ENCODE measurements at places on chromosomes 3 and 15. TPM values are rescaled to one million over a fixed set of nuclear protein-coding genes. Genes with fewer than 3 reads are reported as not detected.

The TMEM45A gene
- total RNA-seq = 0.08 TPM

- DNase-seq = no peak
Observed at GRCh38 chr15:90540768-90541167, 11.0 kb downstream of the CRTC3 start.

- no peak for DNase-seq
Observed at GRCh38 chr3:186476044-186476468, 68.1 kb downstream of the CRYGS start.

DNA sequence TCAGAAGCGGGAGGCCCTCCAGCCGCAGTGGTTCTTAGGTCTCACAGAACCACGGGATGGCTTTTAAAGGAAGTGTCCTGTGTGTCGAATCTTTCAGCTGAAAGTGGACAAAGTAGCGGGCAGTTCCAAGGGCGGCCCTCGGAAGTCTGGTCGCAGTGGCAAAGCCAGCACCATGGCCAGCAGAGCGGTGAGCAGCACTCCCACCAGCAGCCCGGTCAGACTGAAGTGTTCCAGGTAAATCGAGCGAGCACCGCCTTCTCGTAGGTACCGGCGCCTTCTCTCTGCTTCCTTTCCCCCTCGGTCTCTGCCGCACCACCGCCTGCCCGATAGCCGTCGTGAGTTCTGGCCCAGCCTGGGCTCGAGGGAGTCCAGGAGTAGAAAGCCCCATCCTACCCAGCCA lies 103.6 kb upstream of the ABHD17C start:
- no peak for DNase-seq

GRCh38 chr3:100057716-100058575 lies 56.4 kb downstream of the FILIP1L start:
- no peak for DNase-seq

- DNase-seq = no peak
Observed at GRCh38 chr3:81864272-81864671, 102.8 kb upstream of the GBE1 start.

DNA sequence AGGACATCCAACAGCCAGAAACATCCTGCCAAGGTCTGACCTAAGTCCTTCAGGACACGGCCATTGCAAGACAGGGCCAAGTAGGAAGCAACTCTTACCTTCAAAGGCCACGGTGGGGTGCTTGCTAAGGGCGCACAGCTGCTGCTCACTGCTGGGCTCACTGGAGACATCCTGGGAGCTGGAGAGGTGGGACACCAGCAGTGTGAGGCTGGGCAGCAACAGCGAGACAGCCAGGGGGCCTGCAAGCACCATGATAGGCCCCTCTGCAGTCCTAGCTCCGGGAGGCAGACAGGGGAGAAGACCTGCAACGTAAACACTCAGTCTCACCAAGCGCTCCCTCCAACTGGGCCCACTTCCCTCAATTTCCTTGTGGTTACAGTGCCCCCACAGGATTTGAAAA lies 79.2 kb downstream of the SEMA5B start:
- DNase-seq = no peak

GRCh38 chr3:9108876-9109567 lies 140.4 kb downstream of the SRGAP3 start:
- no peak for DNase-seq

- DNase-seq = no peak
Observed at GRCh38 chr3:65128346-65128745, 440.5 kb upstream of the ADAMTS9 start.

DNA sequence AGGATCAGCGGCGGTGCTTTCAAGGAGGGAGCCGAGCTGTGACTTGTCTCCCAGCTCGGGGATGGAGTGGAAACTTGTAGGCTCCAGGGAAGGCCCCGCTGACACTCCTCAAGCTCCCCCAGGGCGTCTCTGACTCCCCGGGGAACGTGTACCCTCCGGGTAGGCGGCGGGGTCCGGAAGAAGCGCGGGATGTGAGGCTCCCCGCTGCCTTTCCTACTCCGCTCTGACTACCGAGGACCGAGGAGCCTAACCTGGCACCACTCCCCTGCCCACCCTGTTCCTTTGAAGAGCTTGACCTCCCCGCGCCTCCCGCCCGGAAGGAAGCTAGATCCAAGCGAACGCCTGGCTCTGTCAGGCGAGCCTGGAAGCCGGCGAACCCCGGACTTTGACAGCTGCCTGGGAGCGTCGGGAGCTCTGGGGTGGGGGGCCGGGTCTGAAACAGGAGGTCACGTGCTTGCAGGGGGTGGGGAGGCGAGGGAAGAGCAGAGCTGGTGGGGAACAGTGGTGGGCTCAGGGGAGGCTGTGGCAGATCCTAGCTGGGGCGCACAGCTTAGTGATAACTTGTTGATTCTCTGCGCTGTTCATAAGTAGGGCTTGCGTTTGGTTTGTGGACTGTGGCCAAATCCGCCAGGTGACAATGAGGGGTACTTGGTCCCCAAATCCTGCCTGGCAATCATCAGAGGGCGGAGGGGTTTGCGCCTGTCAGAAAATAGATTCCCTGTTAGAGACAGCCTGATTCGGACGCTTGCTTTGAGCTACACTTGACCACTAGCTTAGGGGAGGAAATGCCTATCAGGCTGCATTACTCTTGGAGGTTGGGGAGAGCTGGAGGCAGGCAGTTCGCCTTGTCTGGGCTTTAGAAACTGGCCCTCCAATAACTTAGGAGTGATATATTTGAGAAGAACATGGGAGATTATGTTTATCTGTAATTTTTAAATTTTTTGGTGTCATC lies 1.2 kb downstream of the CLSTN2 start:
- DNase-seq = no peak

GRCh38 chr3:40996382-40996781 lies 202.9 kb upstream of the CTNNB1 start:
- no peak for DNase-seq

GRCh38 chr3:194125442-194125841 lies 10.5 kb upstream of the HES1 start:
- no peak for DNase-seq

The TTLL13 gene
- total RNA-seq = 1.8 TPM

The NEK10 gene
- total RNA-seq = 0.61 TPM

GRCh38 chr3:130748467-130748861 lies 1.8 kb upstream of the PIK3R4 start:
- DNase-seq = no peak

- no peak for DNase-seq
Observed at GRCh38 chr3:119783883-119784282, 2.0 kb downstream of the NR1I2 start.

- no peak for DNase-seq
Observed at GRCh38 chr3:144774897-144775296, 803.3 kb downstream of the DIPK2A start.

The ASB14 gene
- total RNA-seq = not detected

The GSK3B gene
- 29.1 TPM for total RNA-seq

The FGF7 gene
- not detected for total RNA-seq

The NEIL1 gene
- total RNA-seq = 30.5 TPM

The PRICKLE2 gene
- total RNA-seq = not detected

- no peak for DNase-seq
Observed at GRCh38 chr3:119924111-119925094, 142.5 kb downstream of the NR1I2 start.

The CFAP20DC gene
- 0.11 TPM for total RNA-seq

DNA sequence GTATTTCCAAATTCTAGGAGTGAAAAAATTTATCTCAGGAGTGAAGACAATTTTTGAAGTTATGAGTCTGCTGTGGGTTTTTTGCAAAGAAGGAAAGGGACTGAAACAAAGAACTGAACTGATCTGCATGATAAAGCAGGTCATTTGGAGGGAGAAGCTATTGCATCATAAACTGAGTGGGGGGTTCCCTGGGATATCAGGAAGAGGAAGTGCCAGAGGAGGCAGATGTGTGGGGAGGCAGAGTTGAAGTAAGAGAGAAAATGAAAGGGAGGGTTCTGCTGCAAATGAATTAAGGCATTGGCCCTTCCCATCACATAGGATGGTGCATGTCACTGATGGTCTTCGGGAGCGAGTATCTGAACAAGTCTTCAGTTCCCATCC lies 379.2 kb downstream of the VPS13C start:
- no peak for DNase-seq

GRCh38 chr15:66103293-66103590 lies 150.3 kb downstream of the MEGF11 start:
- DNase-seq = no peak

The ARL6IP5 gene
- total RNA-seq = 65.2 TPM

GRCh38 chr3:132874701-132875100 lies 152.5 kb upstream of the NPHP3 start:
- no peak for DNase-seq

GRCh38 chr15:27293607-27294006 lies 322.6 kb downstream of the GABRG3 start:
- DNase-seq = no peak

GRCh38 chr3:128745742-128746141 lies 19.8 kb downstream of the RAB7A start:
- DNase-seq = no peak

The RHOV gene
- 0.36 TPM for total RNA-seq

The ANP32A gene
- total RNA-seq = 57.3 TPM

GRCh38 chr3:111763001-111763471 lies 96.0 kb upstream of the PHLDB2 start:
- no peak for DNase-seq

The EFHB gene
- 1.2 TPM for total RNA-seq

DNA sequence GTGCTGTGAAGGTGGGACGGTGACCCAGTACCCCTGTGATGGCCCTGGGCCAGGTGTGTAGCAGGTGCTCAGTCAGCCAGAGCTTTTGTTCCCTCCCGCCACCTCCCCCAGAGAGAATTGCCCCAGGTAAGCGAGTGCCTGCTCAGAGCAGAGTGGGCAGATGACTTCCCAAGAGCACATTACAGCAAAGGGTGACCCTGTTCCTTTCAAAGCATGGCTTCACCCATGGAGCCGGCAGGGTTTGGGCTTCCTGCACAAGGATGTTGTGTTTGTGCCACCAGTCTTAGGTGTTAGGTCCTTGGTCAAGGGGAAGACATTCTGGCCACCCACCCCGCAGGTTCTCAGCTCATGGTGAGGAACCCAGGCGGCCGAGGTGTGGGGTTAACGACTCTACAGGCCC lies 30.7 kb downstream of the SLC6A6 start:
- no peak for DNase-seq

The PP2D1 gene
- total RNA-seq = not detected

The SNUPN gene
- 11.6 TPM for total RNA-seq

GRCh38 chr3:24513463-24513862 lies 18.8 kb upstream of the THRB start:
- DNase-seq = no peak

The LSAMP gene
- not detected for total RNA-seq

GRCh38 chr3:144282313-144282712 lies 310.7 kb downstream of the DIPK2A start:
- no peak for DNase-seq

The TRIM69 gene
- total RNA-seq = 6.2 TPM

- DNase-seq = no peak
Observed at GRCh38 chr3:185290266-185290665, 36.4 kb upstream of the EHHADH start.

DNA sequence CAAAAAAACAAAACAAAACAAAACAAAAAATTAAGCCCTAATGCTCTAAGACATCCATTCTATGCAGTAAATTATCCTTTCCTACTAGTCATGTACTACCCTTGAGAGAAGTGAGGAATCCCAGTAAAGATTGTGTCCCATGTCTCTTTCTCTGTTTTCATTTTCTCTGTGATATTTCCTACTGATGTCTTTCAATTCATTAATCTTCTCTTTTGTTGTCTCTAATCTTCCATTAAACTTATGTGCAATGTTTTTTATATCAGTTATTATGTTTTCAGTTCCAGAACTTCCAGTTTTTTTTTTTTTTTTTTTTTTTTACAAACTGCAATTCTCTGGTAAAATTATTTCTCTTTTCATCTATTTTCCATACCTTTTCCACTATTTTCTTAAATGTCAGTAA lies 44.1 kb upstream of the SLC12A8 start:
- no peak for DNase-seq

The P2RY14 gene
- 0.22 TPM for total RNA-seq

GRCh38 chr3:57545636-57546268 lies 1.6 kb upstream of the DNAH12 start:
- no peak for DNase-seq

DNA sequence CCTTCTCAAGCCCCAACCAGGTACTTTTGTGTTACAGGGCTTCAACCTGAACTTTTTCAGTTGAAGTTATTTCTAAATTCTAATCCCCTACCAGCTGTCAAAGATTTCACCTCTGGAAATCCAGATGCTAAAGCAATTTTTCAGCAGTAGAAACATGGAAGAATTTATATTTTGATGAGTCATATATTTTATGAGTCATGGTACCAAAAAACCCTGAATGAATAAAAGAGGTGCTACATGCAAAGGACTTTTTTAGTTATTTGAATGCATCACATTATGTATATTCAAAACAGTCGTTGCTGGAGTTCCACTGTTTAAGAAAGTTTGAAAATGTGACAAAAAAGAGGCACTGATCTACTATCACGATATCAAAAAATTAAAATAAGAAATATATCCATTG lies 96.0 kb upstream of the ZNF385D start:
- DNase-seq = no peak

GRCh38 chr3:167754049-167754448 lies 18.5 kb downstream of the SERPINI1 start:
- no peak for DNase-seq

GRCh38 chr3:186931532-186932280 lies 1.4 kb downstream of the ST6GAL1 start:
- peak; percentile 69 for DNase-seq

GRCh38 chr3:105334138-105334882 lies 32.4 kb upstream of the ALCAM start:
- DNase-seq = no peak

- no peak for DNase-seq
Observed at GRCh38 chr15:59373215-59373614, 544 bp upstream of the MYO1E start.

GRCh38 chr3:138065949-138066348 lies 49.5 kb downstream of the DZIP1L start:
- DNase-seq = no peak

GRCh38 chr3:64599651-64600050 lies 88.1 kb downstream of the ADAMTS9 start:
- no peak for DNase-seq

DNA sequence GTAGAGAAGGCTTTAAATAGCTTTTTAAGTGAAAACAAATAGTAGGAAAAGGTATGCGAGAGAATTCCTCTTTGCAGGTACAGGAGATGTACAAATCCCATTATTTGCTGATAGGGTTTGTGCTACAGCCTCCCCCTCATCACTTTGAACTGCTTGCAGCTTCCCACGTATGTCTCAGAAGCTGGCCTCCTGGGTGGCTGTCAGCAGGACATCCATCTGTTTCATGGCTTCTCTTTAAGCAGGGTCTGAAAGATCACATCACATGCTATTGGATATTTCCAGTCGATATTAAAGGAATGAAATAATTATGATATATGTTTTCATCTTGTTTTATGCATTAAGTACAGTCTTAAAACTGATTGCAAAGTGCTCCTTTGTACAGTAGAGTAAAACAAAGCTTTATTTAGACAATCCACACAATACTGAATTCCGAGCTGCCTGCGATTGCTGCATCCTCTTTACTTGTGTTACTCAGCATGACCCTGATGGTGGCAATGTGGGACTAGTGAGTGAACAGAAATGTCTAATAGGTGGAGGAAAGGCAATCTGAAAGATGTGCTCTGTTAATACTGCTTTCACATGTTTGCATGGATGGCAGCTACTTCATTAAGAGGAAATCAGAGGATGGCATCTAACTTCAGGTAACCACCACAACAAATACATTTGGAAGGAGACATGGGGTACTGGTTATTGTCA lies 930.6 kb upstream of the SEMA6D start:
- DNase-seq = no peak

- no peak for DNase-seq
Observed at GRCh38 chr3:124599147-124599765, 131.0 kb upstream of the UMPS start.

Measured in CD4-positive, alpha-beta T cell (primary cell).